Stimulated activated CD4-positive, alpha-beta T cell treated with anti-CD3 and anti-CD28 coated beads, Interleukin-2, amount 100 ng/mL, for 24 hours (primary cell): ENCODE measurements at places on chromosomes 5 and 9.

DNA sequence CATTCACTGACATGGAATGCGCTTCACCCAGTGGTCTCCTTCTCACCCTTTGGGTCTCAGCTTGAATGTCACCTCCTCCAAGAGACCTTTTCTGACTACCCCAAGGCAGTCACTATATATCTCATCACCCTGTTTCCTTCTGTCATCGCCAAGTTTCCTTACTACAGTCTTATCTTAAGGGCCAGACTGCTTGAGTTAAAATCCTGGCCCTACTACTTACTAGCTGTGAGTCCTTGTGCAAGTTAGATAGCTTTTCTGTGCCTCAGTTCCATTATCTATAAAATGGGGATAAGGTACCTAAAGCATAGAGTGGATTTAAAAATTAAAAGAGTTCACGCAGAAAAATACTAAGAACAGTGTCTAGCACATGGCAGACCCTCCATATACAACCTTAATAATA is 132.4 kb downstream of the GABBR2 start:
- no peak for DNase-seq

- no peak for DNase-seq
These were observed 229.7 kb downstream of the ROR2 start for GRCh38 chr9:91720313-91720712.

DNA sequence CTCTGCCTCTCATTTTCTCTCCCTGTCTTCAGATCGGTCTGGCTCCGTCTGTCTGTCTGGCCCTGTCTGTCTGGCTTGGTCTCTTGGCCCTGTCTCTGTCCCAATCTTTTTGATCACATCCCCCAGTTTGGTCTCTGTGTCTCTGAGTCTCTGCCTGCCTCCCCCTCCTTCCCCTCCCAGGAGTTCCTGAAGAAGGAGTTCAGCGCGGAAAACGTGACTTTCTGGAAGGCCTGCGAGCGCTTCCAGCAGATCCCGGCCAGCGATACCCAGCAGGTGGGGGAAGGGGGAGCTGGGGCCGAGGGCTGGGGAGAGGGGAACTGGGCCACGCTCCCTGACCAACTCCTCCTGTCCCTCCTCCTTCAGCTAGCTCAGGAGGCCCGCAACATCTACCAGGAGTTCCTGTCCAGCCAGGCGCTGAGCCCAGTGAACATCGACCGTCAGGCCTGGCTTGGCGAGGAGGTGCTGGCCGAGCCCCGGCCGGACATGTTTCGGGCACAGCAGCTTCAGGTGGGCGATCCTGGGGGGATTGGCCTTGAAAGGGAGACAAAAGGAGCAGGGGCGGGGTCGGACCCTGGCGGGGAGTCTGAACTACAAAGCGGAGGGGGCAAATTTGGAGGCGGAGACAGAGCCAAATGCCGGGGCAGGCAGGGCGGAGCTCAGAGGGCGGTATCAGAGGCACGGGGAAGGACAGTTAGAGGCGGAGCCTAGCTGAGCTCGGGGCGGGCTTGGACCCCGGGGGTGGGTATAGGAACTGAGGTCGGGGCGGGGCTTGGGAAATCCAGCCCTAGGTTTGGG is 9.0 kb downstream of the RGS14 start:
- no peak for DNase-seq

- DNase-seq = no peak
These were observed 24.2 kb upstream of the ZBTB34 start for GRCh38 chr9:126836216-126836615.

GRCh38 chr9:107251756-107252322 is 31.2 kb upstream of the RAD23B start:
- DNase-seq = no peak

DNA sequence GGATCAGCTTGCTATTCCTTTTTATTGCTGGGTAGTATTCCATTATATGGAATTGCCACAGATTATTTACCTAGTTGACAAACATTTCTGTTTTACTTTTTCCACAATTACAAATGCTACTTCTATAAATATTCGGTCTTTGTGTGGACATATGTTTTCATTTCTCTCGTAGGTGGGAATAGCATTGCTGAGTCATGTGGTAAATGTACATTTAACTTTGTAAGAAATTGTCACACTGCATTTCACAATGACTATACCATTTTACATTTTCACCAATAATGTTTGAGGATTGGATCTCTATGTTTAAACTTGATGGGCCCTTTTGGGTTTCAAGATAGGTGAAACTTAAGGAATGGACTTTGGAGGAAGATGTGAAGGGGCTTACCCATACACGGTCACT is 19.7 kb downstream of the RAI14 start:
- DNase-seq = no peak

- no peak for DNase-seq
These were observed 57.5 kb downstream of the ADAMTS12 start for GRCh38 chr5:33834334-33834733.

- DNase-seq = no peak
These were observed 104.3 kb downstream of the CEMIP2 start for GRCh38 chr9:71663931-71664459.

- no peak for DNase-seq
These were observed 616.3 kb upstream of the KLF4 start for GRCh38 chr9:108105885-108106284.

GRCh38 chr5:126492939-126493338 is 69.7 kb downstream of the GRAMD2B start:
- DNase-seq = no peak

GRCh38 chr5:112570708-112571444 is 151.8 kb upstream of the EPB41L4A start:
- no peak for DNase-seq

GRCh38 chr5:111271885-111272284 is 47.7 kb downstream of the CAMK4 start:
- DNase-seq = peak; percentile 17
